ENCODE measurements at places on chromosomes 3 and 15.

DNA sequence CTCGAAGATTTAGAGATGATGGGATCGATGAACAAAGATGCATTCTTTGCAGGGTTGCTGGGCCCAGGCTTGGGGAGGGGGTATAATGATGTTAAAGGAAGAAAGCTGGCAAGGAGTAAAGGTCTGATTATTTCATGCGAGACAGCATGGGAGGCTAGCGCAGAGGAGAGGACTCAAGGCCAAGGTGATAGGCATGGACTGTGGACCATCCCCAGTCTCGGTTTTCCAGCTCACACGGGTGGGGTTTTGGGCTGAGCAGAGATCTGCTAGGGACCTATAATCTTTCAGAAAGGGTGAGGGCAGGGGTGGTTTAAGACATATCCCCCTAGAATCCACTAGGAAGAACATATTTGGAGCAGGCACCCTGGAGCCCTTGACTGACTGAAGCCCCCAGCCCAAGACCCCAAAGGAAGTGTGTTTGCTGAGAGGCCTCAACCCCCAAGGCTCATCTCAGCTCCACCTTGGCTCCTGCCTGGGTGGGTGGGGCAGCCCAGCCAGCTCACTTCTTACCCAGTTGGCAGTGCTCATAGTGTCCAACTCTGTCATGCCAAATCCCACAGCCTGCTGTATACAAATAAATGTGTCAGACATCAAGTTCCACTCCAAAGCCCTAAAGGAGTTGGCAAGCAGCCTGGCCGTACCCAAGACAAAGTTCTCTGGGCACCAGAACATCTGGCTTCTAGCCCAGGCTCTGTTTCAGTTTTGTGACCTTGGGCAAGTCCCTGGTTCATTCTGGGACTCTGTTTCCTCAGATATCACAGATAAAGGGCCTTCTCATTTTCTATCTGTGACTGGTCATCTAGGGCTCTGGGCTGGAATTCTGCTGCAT, 17.9 kb downstream of the ACSBG1 start:
- no peak for DNase-seq

DNA sequence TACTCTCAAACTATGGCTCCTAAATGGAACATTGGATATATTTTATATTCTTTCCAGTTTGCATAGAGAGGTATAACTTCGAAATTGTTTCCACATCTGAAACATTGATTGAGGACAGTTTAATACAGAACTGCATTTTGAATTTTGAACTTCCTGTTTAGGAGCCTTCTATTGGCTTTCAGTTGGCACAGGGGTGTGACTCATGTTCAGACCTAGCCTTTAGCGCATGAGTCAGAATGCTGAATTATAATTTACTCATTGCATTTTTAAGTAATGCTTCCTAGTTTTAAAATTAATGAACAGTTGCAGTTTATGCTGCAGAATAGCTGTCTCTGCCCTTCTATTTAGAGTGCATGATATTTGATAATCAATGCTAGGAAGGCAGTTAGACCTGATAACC, 751.7 kb downstream of the CADM2 start:
- no peak for DNase-seq

DNA sequence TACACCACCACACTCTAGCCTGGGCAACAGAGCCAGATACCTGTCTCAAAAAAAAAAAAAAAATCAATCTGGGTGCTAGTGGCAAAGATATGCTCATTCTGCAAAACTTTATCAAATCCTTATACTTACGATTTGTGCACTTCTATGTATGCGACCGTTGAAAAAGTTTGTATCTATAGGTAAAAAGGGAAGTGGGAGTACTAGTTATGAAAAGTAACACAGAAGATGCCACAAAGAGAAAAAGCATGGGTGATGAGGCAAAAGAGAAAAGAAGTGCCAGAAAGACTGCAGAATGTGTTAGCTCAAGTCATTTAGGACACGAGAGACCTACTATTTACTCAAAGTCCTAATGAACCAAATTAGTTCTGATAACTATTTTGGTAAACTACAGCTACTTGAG, 407.8 kb downstream of the SHQ1 start:
- no peak for DNase-seq

DNA sequence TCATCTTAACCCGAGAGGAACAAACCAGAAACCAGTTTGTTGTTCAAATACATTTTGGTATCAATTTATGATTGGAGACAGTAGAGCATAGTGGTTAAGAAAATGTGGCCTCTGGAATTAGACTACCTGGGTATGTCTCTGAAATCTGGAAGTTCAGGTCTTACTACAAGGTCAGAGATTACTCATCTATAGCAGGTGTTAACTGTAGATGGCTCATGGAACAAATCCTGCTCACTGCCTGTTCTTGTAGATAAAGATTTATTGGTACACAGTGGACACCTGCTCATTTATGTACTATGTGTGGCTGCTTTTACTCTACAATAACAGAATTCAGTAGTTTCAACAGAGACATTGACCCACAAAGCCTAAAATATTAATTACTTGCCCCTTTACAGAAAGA, 413.3 kb downstream of the CNTN6 start:
- DNase-seq: no peak

DNA sequence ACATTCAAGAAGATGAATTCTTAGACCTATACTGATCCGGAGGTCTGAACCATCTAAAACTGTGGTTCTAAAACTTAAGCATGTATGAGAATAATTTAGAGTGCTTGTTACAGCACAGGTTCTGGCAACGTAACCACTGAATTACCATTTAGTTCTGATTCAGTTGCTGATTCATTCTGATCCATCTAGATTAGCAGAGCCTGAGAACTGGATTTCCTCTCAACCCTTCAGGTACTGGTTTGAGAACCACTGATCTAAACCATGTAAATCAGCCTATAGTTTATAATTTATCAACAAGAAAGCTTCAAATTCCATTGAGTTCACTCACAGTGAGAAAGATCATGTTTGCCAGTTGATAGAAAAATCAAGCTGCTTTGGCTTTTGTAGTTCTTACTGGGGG, 1001.1 kb upstream of the EPHA6 start:
- no peak for DNase-seq

- DNase-seq: no peak
Measured at GRCh38 chr3:56783644-56784447, 17.9 kb downstream of the ARHGEF3 start.

GRCh38 chr15:70504299-70504951, 258.9 kb downstream of the UACA start:
- DNase-seq: no peak

GRCh38 chr15:29094711-29095110, 174.9 kb downstream of the NSMCE3 start:
- DNase-seq: no peak

DNA sequence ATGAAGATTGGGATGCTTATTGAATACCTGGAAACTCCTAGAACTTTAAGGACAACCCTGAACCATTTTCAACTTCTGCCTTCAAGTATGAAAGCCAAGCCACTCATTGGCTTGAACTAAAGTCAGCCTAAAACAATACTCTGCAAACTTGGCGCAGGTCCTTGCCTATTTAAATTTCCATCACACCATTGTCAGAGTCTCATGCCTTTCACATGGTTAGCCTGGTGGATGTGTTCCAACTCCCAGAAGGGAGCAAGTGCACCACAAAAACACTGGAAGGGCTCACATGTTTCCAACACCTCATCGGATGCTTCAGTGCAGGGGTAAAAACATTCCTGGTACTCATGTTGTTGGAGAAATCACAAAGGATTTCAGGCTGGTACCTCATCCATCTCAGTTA, 511.6 kb upstream of the MDFIC2 start:
- DNase-seq: no peak

DNA sequence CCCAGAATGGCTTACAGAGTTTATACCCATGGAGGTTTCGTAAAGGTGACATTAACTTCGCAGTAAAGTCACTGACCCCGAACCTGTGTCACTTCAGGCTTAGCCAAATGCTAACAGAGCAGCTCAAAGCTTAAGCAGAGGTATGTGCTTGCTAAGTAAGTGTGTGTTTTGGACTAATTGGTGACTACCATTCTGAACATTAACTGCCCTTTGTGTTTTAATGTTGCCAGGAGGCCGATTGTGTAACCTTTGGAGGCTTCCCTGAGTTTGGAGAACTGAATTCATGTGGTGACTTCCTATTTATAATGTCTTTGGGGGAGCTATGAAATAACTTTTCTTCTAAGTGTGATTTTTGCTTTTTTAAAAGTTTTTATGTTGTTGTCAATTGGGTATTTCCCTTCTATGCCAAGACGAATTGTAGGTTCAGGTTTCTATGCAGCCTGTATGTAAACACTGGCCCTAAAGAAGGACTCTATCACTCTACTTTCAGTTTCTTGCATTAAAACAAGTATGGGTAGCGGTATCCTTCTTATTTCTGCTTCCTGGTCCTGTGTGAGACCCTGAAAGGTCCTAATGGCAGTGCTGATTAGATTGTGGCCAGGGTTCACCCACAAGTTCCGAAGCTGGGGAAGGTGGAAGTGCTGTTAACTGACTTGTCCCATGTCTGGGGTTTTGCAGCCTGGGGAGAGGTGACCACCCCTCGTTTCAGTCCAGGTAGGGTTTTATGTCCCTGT, 86.3 kb downstream of the IGF1R start:
- no peak for DNase-seq

DNA sequence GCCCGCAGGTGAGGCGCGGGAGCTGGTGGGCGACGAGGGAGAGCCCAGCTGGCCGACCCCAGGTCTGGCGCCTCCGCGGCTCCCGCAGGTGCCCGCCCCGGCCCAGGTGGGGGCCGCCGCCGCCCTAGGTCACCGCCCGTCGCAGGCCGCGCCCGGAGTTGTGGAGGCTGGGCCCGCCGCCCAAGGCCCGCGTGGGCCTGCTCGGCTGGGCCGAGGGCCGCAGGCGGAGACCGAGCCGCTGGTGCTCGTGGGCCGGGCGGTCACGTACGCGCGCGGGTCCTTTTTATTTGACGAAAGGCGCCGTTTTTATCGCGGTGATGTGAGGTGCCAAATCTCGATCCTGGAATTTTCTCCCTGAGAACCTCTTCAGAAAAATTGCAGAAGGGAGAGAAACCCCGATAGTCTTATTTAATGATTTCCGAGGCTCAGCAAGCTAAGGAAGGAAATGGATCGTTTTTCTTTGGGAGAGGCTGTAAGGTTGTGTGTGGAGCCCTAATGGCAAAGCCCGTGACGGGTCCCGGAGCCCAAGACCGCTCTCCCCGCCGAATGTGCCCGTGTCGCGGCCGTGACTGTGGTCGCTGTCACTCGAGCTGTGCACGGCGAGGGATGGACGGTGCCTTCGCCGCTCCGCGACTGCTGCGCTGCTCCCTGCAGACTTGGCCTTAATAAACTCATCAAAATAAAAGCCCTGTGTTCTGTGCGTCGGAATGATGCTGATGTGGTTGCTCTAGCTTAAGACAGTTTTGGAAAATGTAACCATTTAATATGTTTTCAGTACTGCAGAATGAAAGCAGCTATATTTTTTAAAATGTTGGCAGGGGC, 612 bp downstream of the APPL1 start:
- DNase-seq: peak; percentile 55

GRCh38 chr15:37375519-37375918, 275.2 kb upstream of the MEIS2 start:
- DNase-seq: no peak

DNA sequence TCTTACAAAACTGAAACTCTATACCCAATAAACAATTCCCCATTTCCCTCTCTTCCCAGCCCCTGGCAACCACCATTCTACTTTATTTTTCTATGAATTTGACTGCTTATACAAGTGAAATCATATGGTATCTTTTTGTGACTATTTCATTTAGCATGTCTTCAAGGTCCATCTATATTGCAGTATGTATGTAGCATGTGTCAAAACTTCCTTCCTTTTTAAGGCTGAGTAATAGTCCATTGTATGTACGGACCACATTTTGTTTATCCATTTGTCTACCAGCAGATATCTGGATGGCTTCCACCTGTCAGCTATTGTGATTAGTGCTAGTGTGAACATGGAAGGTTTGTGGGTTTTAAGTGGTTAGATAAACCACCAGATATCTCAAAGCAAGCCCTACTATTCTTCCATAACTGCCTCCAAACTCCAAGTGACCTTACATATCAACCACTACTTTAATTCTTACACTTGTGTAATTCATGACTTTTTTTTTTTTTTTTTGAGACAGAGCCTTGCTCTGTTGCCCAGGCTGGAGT, 134.7 kb downstream of the TMCC1 start:
- DNase-seq: no peak

DNA sequence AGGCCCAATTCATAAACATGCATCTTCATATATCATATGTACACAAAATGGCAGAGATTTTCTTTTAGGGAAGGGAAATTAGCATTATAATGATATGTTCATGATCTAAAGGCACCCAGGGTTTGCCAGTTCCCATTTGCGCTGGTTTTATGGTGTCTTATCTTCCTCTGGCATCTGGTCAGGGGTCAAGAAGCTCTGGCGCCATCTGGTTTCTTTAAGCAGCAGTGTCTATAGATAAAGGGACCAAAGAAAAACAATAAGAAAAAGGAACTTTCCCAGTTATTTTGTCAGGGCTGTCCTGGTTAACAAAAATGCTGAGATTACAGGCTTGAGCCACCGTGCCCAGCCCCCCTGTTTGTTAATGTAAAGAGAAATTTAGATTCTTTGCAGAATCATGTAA, 3.3 kb upstream of the DCP1A start:
- DNase-seq: no peak

- peak; percentile 20 for DNase-seq
Measured at GRCh38 chr3:13662238-13662847, 113.4 kb downstream of the FBLN2 start.

- no peak for DNase-seq
Measured at GRCh38 chr3:174488527-174488926, 370.6 kb upstream of the NAALADL2 start.

DNA sequence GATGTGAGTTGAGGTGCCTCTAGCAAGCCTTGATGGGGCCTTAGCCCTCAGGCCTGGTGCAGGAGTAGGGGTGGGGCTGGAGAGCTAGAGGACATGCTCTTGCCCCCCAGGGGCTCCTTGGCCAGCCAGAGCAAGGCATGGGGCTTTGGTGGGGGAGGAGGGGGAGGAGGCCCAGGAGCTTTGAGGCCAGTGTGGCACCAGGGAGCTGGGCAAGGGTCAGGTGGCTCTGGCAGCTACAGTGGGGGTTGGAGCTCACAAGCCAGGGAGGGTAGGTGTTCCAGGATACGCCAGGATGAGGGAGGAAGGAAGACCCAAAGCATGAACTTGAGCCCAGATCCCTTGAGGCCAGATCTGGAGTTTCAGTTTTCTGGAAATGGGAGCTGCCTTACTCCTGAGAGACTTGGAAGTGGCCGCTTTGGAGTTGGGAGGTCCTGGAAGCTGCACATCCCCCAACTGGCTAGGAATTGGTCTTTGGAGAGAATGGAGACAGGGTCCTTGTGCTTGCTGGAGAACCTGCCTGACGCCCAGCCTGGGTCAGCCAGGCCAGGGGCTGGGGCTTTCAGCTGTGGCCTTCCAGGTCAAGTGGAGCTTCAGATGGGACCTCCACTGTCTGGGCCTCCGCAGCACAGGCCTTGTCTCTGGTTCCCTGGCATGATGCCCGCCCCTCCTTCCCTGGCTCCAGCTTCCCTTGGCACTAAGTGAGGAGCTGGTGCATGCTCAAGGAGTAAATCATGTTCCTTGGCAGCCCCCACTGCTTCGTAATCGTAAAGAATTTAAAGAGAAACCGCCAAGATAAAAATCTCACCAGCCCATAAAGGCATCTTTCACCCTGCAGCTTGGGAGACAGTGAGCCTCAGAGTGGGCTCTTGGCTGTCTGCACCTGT, 8.7 kb downstream of the SEMA3F start:
- no peak for DNase-seq

GRCh38 chr15:64224511-64224910, 61.7 kb upstream of the PPIB start:
- no peak for DNase-seq

- DNase-seq: no peak
Measured at GRCh38 chr3:179703816-179704215, 51.0 kb downstream of the USP13 start.

GRCh38 chr15:39266890-39267289, 314.0 kb upstream of the THBS1 start:
- DNase-seq: no peak

All from HEK293T (cell line).